Fibroblast of skin of right biceps (primary cell): ENCODE measurements at places on chromosomes 11 and 22.

GRCh38 chr11:27786864-27787263, 86.6 kb upstream of the BDNF start:
- DNase-seq: no peak

- DNase-seq: no peak
Measured at GRCh38 chr11:8794677-8795103, 112.1 kb downstream of the RPL27A start.

DNA sequence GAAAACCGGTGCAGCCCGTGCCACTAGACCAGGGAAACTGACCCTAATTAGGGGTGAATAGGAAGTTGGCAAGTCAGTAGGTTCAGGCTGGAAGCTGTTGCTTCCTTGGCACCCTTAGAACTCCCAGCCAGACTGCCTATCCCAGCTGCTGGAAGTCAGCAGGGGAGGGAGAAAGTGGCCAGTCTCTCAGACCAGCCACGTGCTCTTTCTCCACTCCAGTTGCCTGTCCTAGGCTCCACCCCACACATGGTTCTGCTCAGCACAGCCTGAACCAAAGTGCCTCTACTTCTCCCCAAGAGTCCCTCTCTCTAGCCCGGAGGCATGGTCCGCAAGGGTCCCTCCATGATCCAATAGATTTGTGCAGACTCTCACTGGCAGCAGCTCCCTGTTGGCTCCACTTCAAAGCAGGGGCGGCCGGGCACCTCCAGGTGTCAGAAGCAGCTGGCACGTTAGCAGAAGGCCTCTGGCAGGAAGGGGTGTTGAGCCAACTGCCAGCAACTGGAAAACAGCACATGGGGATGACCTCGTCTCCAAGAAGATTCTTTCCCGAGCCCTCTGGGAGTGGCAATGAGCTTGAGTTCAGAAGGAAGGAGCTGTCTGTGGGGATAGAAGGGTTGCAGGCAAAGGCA, 27.7 kb downstream of the ARFGAP2 start:
- no peak for DNase-seq

GRCh38 chr22:42805998-42806830, 50.9 kb downstream of the ARFGAP3 start:
- no peak for DNase-seq

DNA sequence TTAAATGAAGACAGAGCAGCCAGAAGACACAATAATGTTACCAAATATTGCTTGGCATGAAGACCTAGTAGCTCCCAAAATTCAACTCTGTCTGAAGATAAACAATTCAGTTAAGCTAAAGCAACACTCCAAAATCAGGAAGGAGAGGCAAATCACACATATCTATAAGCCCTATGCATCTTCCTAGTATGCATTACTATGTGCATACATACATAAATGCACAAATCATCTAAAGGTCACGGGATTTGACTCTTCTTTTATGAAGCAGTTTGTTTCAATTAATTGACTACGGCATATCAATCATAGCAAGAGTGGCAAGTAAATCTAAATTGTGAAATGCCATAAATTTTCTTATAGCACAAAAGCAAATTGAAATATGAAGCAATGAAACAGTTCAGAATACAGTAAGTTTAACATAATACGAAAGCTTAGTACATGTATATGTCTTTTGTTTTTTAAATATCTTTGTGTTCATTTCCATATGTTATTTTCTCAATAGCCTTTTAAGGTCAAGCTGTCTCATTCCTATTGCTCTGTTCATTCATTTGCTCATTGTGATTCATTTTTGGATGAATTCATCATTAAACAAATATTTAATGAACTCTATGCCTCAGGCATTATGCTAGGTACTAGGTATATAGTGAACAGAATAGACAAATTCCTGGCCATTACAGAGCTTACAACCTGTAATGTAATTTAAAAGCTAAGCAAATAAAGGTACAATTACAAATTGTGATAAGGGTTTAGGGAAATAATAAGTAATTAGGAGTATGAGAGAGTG, 540.5 kb downstream of the DLG2 start:
- DNase-seq: peak; percentile 64
